RKO (cell line): ENCODE measurements at places on chromosomes 4 and X.

DNA sequence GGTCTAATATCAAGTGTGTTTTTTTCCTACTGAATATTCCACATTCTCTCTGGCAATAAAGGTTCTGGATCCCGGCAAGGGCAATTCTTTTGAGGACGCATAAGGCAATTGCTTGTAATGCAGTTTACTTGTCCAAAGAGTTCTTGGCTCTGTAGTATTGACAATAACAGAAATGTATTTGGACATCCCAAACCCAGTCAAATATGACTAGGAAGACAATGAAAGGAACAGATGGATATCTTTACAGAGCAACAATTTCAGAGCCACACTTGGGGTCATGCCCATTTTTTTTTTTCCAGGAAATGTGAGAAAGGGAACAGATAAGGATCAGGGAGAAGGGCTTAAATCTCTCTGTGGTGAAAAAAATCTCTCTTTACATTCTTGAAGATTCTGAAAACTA, 12.2 kb downstream of the GK2 start:
- no peak for DNase-seq

DNA sequence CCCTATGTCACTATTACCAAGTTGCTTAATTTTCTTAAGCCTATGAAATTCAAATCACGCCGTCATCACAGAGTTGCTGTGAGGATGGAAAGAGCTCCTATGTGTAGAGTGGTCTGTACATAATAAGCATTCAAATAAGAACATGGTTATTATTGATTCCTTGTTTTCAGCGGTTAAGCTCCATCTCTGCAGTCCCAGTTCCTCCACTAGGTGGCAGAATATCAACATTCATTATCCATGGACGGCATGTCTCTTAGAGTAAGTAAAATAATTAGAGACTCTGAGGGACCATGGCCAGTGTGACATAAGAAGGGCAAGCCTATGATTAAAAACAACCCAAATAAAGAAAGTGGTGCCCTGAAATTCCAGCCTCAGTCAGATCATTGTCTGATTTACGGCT, 132.5 kb upstream of the NHS start:
- peak; percentile 49 for DNase-seq

GRCh38 chr4:117164338-117164737, 79.0 kb upstream of the TRAM1L1 start:
- no peak for DNase-seq

DNA sequence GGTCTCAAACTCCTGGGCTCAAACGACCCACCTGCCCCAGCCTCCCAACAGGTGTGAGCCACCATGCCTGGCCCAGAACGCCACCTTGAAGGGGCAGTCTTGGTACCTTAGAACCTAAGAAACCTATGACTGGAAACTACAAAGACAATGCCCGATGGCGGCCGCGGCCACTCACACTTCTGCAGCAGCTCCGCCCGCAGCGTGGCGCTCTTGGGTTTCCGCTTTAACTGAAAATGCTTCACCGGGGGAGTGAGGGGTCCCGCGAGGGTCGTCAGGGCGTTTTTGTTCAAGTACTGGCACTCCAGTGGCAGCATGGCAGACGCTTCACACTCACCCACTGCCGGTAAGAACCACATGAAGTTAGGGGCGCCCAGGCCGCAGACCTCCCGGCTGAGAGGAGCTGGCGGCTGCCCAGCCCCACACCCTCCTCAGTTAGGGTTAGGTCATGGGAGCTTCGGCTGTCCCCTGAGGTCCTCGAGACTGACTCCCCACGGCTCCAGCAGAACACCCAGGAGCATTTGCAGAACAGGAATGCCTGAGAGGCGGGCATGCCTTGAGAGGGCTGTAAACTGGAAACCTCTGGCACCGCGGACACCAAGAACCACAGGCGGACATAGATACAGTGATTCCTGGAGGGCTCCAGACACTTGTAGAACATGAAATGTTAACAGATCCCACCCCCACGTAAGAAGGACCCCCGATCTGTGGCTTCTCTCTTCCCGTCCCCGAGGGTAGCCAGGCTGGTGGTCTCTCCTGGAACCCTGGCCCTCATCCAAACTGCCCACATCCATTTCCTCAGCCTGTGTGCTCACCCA, 19.0 kb downstream of the NELFA start:
- no peak for DNase-seq

DNA sequence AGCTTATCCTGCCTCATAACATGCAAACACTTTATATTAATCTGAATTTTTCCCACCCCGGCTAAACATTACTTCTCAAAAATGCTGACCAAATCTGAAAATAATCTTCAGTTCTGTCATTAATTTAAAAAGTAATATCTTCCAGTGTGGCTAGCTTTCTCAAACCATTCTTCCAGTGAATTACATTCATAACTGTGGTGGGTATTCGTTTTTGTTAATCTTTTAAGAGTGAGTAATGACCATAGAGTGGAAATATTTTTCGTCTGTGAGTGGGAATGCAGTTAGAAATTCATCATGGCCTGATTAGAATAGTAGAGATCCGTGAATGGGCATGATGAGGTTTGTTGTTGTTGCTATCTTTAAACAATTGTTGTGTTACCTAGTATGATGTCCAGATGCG, 138.6 kb upstream of the SFRP2 start:
- DNase-seq: no peak

DNA sequence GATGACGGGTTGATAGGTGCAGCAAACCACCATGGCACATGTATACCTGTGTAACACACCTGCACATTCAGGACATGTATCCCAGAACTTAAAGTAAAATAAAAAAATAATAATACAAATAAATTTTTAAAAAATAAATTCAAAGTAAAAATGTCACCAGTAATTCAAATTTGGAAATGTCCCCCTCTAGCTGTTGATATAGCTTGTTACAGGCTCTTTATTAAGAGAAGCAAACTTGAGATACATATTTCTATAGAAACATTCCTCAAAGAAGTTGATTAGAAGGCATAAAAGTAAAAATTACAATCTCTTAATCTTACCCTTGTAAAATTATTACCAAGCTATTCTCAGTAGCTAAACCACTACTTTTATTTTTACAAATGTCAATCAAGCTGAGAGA, 1397.0 kb downstream of the FAM133A start:
- DNase-seq: peak; percentile 8
